ENCODE measurements at places on chromosomes 7 and 10.

- no peak for DNase-seq
Observed at GRCh38 chr10:29728541-29729049, 93.8 kb upstream of the SVIL start.

GRCh38 chr10:112389271-112389822, 15.4 kb downstream of the ACSL5 start:
- DNase-seq: no peak

DNA sequence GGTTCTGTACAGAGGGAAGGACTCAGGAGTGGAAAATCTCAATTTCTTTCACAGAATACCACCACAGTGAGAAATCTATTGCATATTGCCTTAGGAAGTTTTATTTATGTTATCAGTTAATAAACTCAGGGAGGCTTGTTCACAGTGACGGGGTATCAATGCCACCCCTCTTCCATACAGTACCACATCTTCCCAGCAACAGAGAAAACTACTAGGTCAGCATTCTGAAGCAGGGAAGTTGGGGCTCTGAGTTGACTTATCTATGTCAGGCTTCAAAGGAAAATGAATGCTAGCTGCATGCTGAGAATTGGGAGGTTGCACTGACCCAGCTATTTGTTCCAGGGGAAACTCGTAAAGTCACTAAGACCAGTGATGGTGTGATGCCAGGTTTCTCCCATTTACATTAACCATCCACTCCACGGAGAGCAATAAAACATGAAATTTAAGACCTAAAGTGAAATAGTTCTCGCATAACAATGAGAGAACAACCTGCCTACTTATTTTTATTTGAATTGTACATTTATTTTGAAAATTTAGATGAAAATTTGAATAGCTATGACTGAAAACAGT, 266.7 kb downstream of the RNLS start:
- DNase-seq: no peak

- DNase-seq: no peak
Observed at GRCh38 chr10:71844084-71844483, 7.0 kb downstream of the PSAP start.

Measured in stimulated activated CD4-positive, alpha-beta T cell treated with anti-CD3 and anti-CD28 coated beads, Interleukin-4, amount 100 ng/mL, for 48 hours (primary cell).